Fibroblast of the conjunctiva (primary cell): ENCODE measurements at places on chromosomes 4 and X.

- no peak for DNase-seq
Measured at GRCh38 chrX:81577028-81577427, 375.1 kb downstream of the SH3BGRL start.

DNA sequence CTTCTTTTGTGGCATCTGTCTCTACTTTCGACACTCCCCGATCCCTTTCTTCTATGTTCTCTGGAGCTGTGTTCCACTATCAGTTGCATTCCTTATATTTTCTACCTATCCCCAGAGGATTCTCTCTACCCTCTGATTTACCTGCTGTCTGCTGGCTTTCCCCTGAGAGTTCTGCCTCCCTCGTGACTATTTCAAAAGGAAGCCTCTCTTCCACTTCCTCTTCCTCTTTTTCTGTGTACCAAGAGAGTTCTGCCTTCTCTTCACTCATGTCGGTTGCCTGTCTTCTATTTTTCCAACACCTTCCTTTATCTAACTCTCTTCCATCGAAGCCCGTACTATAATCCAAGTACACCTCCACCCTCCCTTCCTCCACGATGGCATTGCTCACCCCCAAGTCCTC, 631.7 kb downstream of the SMARCA1 start:
- no peak for DNase-seq

DNA sequence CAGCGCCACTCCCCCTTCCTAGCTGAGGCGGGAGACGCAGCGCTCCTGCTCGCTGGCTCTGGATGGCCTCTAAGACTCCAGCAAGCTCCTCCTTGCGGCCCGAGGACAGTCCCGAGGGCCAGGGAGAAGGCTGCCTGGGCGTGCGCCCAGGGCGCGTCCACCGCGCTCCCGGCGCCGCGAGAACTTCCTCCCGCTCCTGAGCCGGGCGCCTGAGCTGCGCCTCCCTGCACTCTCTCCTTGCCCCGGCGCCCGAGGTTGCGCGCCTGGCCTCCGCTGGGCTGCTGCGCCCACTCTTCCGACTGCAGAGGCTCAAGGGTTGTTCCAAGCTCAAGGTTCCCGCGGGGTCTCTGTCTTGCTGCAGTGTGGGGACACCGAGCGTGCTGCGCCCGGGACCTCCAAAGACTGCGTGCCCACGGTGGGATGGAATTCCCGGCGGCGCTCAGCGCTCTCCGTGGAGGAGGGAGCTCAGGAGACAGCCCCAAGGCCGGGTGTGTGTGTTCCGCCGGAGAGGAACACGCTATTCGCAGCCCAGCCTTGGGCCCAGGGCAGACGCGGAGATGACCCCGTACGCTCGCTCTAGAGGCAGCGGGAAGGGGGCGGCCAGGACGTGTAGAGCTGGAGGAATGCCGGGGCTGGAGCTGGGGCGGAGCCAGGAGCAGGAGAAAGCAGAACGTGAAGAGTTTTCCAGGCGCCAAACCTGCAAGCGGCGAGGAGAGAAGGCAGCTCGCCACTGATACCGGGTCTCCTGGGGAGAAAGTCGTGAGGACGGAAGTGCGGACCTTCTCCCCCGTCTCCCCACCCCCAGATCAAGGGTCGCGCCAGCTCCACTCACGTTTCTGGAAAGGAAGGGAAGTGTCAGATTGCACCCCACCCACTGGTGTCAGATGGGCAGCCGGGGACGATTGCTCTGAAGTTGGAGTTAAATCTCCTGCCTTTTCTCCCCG, at the start of gene ARHGAP6:
Gene ARHGAP6 (minus strand): TSS at position 753 of the 944 bp plus-strand sequence. CDS start 1,092 bp downstream, outside the sequence.
- peak; percentile 24 for DNase-seq

DNA sequence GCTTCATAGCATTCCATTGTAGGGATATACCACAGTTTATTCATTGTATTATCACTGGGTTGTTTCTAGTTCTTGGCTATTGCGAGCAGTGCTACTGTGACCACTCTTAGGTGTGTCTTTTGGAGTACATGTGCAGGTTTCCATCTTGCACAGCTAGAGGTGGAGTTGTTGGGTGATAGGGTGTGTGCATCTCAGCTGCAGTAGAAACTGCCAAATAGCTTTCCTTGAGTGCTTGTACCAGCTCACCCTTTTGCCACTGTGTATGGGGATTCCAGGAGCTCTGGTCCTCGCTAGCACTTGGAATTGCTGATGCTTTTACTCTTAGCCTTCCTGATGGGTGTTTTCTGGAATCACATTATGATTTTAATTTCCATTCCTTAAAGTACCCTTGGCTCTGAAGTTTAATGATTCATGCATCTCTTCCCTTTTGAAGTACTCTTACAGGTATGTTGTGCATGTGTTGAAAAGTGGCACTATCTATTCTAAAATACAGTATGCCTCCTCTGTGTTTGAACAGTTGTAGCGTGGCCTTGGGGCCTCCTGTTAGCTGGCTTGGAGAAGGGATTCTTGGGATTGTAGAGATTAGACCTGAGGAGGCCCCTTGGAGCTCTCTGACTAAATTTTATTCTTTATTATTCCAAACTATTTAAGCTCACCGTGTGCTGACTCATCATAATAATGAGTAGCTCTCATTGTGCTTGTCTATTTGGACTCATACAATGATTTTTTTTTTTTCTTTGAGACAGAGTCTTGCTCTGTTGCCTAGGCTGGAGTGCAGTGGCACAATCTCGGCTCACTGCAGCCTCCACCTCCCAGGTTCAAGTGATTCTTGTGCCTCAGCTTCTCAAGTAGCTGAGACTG, 38.4 kb downstream of the HTT start:
- no peak for DNase-seq

DNA sequence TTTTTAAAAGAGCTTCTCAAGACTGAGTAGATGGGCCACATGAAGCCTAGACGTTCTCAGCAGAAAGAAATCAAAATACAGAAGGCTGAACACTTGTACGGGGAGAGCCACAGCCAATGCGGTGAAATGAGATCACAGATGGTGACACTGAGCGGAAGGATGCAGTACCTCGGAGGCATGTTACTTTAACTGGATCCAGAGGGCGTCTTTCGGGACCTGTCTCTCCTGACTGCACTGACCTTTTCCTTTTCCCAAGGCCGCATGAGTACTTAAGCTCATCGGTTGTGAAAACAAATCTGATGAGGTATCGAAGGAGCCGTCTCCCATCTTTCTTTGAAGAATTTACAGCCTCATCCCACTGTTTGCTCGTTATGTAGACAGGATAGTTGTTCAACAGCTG, 32.6 kb downstream of the BEND4 start:
- no peak for DNase-seq

DNA sequence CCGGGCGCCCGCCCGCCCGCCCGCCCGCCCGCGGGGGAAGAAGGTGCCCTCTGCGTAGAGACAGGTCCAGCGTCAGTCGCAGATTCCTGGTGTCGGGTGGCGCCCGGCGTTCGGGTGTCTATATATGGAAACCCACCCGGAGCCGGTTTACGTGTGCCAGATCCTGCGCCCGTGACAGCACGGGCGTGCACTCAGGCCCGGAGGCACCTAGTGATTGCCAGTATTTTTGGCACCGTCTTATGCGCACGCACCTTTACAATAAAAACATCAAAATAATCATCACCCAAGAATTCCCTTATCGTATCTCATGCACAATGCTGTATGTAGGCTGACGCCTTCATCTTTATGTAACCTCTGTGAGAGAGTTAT, 519 bp downstream of the SLC25A4 start:
- DNase-seq = no peak

DNA sequence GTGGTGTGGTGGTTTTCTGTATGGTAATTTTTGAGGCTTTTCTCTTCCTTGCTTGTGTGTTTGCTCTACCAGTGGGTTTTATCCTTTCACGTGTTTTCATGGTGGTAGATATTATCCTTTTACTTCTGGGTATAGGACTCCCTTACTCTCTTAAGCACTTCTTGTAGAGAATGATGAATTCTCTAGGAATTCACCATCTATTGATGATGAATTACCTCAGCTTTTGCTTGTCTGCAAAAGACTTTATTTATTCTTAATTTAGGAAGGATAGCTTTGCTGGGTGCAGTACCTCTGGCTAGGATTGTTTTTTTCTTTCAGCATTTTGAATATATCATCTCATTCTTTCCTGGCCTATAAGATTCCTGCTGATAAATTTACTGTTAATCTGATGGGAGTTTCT, 415.3 kb downstream of the PDGFC start:
- DNase-seq = no peak

GRCh38 chr4:66555301-66555700, 885.0 kb upstream of the EPHA5 start:
- DNase-seq = no peak

DNA sequence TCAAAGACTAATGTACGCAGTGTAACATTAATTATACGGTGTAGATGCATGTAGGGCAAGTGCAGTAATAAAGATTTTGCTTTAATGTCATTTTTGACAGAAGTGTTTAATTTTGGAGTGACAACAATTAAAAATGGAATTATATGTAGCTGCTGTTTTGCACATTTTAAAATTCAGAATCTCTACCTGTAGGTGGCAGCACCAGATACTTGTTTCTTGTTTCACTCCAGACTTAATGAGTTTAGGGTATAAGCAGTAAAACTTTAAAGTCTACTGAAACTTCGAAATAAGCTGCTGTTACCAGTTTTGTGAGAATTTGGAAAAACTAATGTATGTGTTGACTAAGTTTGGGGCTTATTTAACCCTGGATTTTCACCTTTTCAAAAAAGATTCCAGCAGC, 144.9 kb downstream of the POLA1 start:
- no peak for DNase-seq

DNA sequence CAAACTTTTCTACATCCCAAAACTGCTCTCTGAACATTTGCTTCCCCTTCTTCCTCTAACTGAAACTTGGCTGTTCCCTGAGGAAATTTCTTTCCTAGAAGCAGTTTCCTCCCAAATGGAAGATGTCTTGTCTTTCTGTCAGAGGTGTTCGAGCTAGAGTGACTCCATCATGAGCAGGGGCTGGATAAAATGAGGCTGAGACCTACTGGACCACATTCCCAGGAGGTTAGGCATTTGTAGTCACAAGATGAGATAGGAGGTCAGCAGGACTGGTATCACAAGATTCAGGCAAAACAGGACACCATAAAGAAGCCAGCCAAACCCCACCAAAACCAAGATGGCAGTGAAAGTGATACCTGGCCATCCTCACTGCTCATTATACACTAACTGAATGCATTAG, 35.8 kb upstream of the PGRMC2 start:
- no peak for DNase-seq

DNA sequence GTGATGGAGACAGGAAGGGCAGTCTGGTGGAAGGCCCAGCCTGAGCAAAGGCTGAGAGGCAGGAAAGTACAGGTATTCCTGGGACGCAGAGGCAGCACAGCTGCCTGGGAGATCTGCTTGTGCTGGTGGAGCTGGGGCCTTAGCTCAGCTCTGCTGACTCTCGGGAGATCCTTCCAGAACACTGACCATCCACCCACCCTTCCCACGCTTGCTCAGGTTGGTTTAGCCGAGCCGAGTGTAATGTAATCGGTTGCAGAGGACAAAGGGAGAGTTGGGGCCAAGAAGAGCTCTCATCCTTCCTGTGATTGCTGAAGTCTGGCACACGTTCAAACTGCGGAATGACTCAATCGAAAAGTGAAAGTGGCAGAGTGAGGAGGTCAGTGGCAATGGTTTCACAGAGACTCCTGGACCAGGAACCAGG, 43.1 kb upstream of the GPR78 start:
- DNase-seq = peak; percentile 81

DNA sequence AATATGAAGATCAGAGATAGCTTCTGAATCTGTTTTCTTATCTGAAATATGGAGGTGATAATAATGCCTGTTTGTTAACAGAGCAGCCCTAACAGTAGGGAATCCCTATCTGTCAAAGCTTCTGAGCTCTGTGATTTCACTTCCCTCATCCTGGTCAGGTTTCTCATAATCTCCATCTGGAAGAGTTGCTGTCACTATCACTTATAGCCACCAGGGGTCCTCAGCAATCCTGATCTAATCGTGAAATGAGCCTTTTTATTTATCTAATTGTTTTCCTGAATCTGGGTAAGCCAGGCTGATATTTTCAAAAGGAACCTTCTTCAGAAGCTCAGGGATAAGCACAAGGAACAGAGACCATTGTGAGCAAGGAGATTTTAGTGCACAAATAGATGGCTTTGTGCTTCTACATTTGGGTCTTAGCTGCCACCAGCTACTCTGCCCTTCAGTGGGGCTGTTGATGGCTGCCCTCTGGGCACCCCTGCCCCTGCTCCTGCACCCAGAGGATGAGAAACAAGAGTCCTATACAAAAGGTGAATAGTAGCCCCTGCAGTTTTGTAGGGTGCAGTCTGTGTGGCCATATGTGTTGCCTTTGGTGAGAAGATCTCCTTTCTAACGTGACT, 196.4 kb upstream of the RADX start:
- peak; percentile 16 for DNase-seq

- DNase-seq = no peak
Measured at GRCh38 chr4:55247521-55247920, 98.5 kb upstream of the SRD5A3 start.

- DNase-seq = no peak
Measured at GRCh38 chr4:53557669-53558064, 33.6 kb downstream of the LNX1 start.

- DNase-seq = peak; percentile 66
Measured at GRCh38 chr4:52869196-52869595, 7.1 kb downstream of the RASL11B start.

DNA sequence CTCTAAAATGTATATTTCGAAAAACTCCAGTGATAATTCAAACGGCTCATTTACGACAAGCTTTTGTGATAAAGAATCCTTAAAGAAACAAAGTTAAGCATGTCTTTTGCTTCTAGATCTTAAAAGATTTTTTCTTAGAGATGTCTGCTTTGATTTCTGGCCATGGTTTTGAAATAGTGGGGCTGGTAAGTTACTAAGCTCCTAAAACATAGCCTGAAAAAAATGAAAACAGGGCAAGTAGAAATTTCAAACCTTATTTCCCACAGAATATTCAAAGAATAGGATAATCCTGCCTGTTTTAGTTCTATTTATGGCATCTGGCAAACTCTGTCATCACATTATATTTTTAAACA, 318.3 kb downstream of the ARHGAP24 start:
- DNase-seq = no peak

- DNase-seq = no peak
Measured at GRCh38 chr4:182280436-182281111, 37.4 kb downstream of the TENM3 start.

DNA sequence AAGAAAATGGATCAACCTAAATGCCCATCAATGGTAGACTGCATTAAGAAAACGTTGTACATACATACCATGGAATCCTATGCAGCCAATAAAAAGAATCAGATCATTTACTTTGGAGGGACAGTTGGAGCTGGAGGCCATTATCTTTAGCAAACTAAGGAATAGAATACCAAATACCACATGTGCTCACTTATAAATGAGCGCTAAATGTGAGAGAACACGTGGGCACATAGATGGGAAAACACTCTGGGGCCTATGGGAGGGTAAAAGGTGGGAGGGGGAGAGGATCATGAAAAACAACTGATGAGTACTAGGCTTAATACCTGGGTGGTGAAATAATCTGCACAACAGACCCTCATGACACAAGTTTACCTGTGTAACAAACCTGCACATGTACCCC, 1729.9 kb upstream of the PCDH10 start:
- DNase-seq = no peak
